ENCODE measurements at places on chromosomes 7 and 10.

- DNase-seq = no peak
These were observed 101.2 kb upstream of the KLF6 start for GRCh38 chr10:3886191-3886590.

GRCh38 chr10:103668351-103669242 is 175.1 kb downstream of the NEURL1 start:
- no peak for DNase-seq

- no peak for DNase-seq
These were observed 81.3 kb downstream of the CDK6 start for GRCh38 chr7:92754919-92755581.

GRCh38 chr10:117162093-117163060 is 24.3 kb upstream of the VAX1 start:
- no peak for DNase-seq

DNA sequence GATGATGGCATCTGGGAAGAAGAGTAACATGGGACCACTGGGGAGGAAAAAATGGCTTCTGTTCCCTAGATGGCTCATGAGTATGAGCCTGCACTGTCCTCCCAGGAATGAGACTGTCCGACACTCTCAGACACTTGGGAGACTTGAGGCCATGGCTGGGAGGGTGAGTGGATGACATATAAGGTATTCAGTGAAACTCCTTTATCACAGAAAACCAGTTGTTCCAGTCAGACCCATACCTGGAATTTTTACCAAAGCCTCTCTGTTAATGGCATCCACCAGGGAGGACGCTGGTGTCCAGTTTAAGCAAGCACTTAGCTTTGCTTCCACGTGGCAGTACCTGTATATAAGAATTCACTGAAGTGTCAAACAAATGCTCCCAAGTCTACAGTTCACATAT is 116.7 kb upstream of the C10orf90 start:
- DNase-seq = no peak

- DNase-seq = no peak
These were observed 2.4 kb downstream of the ZNF3 start for GRCh38 chr7:100079024-100079560.

DNA sequence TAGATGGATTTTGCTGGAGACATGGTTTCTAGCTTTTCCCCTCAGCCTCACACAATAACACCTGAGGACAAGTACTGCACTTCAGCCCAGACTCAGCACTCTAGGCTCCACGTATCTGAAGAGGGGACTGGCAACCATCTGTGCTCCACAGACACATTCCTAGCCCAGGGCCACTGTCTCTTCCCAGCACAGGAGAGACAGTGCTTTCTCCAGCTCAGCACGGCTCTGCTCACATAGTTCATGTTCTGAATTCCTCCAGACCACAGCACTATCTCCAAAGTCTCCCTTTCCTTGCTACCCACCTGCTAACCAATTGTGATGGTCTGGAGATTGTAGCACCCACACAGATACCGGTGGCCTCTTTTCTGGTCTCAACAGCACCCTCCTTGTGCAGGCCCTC is 114.5 kb downstream of the HTR7 start:
- DNase-seq = no peak

- no peak for DNase-seq
These were observed 203.7 kb downstream of the ARHGAP21 start for GRCh38 chr10:24519950-24520349.

Measured in stimulated activated CD8-positive, alpha-beta memory T cell treated with anti-CD3 and anti-CD28 coated beads, Interleukin-4, amount 100 ng/mL, for 1 hour (primary cell).